ENCODE measurements at places on chromosomes 3 and 15.
A peak's percentile ranks its signal among the peaks of the same experiment; 100 is the strongest.

DNA sequence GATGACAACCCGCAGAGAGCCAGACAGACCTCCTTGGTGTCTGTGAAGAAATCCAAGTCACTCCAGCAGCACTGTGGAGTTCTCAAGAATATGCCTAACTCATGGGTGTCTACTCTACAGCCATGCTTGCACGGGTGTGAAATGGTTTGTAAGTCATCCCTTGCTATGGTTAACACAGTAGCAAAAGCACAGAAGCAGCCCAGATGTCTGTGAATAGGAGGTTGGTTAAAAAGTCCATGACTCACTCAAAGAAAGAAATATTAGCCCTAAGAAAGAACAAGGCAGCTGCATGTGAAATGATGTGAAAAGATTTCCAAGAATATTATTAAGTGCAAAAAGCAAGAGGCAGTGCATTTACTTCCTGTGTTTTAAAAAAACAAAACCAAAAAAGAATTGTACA is 12.1 kb upstream of the LIMD1 start:
- no peak for DNase-seq

DNA sequence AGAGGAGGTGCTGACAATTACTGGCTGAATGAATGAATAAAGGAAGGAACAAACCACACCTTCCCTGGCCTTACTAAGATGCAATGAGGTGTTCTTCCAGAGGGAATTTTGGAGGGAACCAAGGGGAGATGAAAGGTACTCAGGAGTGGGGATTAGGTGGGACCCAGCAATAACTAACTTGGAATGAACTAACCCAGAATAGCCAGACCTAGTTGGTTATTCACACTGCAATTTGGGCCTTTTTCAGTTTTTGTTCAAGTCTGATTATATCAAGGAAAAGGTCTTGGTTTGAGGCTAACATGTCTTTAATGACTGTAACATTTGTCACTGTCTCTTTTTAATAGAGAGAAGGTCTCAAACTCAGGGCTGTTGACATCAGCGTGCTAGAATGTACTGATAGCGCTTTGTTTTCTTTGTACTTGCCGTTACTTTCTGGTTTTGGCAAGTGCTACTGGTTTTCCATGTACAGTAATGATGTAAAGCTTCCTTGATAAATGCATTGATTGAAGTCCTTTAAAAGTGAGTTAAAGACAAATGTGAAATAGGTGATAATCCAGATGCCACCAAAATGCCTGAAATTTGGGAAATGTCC is 3.2 kb upstream of the PLXND1 start:
- DNase-seq = no peak

DNA sequence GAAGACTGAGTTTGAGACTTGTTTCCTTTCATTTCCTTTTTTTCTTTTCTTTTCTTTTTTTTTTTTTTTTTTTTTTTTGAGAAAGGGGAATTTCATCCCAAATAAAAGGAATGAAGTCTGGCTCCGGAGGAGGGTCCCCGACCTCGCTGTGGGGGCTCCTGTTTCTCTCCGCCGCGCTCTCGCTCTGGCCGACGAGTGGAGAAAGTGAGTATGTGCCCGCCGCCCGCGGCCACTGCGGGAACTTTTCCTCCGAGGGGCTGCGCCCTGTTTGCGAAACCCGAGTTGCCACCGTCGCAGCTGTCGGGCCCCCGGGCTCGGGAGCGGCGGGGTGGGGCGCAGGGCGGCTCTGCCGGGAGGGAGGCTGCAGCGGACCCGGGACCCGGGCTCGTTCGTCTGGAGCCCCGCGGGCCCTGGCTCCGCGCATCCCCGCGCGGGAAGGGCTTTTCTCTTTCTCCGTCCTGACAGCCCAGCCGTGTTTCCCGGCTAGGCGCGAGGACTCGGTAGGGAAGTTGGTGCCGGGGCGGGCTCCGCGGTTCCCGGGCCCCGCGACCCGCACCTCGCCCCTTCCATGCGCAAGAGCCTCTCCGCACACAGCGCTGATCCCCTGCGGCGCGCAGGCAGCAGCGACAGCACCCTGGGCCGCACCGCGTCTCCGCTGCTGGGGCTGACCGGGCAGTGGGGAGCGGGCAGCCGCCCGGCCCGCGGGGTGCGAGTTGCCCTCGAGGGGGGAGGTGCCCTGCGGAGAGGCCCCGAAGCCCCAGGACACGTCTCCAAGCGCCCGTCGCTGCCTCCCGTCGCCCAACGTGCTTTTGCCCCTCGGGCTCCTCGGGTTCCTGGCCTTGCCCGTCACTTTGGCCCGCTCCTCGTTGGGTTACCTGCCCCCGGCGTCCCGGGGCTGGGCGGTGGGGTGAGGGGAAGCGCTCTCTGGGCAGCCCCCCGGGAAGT is 1.4 kb downstream of the IGF1R start:
- peak; percentile 38 for DNase-seq

DNA sequence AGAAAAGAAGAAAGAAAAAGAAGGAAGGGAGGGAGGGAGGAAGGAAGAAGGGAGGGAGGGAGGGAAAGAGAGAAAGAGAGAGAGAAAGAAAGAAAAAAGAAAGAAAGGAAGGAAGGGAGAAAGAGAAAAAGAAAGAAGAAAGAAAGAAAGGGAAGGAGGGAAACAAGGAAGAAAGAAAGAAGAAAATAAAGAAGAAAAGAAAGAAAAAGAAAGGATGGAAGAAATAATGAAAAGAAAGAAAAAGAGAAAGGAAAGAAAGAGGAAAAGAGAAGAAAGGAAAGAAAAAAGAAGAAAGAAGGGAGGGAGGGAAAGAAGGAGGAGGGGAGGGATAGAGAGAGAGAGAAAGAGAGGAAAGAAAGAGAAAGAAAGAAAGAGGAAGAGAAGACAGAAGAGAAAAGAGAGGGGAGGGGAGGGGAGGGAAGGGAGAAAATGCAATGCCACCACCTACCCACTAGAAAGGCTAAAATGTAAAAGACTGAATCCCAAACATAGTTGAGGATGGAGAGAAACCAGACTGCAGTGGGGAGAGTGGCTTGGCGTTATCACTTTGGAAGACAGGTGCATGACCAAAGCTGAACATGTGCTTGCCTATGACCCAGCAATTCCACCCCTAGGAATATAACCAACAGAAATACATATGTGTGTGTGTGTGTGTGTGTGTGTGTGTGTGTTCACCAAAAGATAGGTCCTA is 66.9 kb upstream of the KLF13 start:
- no peak for DNase-seq

- DNase-seq = peak; percentile 48
These were observed 420 bp downstream of the SLC27A2 start for GRCh38 chr15:50182219-50183013.

DNA sequence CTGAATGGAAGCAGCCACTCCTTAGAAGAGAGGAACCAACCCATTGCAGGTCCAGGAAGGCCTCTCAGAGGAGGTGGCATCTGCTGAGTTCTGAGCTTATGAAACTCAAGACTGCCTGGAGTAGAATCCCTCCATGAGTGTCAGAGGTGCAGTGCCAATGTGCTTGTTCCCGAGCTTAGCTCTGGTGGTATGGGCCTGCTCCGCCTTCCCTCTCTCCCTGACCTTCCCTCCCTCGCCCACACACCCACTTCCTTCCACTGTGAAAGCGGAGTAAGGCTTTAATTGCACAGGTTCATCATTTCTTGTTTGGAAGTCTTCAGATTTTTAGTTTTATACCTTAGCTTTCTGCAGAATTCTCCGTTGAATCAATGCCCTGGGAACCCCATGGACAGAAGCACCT is 208.0 kb upstream of the BHLHE40 start:
- no peak for DNase-seq

DNA sequence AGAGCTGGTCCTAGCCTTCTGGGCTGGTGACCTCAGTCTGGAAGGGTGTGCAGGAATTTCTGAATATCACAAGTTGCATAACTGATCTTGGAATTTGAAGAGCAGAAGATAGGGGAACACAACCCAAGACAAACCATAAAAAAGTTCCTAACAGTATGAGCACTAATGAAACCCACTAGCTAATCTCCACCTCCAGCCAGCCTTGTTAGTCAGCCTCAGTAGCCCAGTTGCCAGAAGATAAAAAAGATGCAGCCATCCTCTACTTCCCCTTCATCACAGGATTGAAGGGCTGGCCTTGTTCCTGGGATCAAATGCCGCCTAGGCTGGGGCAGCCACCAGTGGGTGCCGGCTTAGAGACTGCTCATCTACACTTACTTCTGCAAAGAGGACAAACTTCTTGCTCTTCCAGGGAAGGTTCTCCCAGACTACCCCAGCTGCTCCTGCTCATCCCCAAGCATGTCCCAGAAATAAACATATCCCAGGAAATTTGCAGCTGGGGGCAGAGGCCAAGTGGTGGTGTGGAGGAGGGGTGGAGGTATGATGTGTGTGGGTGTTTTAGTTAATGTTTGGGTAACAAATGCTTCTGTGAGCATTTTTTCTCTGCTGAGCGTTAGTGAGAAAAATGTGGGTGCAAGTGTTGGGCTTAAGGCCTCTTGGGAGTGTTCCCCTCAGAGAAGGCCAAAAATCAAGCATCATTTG is 9.2 kb upstream of the ITGA11 start:
- no peak for DNase-seq

DNA sequence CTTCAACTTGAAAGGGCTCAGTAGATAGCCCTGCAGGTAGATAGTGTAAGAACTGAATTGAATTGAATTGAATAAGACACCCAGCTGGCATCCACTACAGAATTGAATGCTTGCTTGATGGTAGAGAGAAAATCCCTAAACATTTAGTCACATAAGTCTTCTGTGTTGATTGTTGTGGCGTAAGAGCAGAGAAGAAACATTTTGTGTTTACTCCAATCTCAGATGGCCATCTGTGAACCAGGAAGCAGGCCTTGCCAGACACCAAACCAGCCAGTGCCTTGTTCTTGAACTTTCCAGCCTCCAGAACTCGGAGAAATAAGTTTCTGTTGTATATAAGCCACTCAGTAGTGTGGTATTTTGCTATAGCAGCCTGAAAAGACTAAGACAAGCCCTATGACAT is 43.6 kb downstream of the SST start:
- no peak for DNase-seq

DNA sequence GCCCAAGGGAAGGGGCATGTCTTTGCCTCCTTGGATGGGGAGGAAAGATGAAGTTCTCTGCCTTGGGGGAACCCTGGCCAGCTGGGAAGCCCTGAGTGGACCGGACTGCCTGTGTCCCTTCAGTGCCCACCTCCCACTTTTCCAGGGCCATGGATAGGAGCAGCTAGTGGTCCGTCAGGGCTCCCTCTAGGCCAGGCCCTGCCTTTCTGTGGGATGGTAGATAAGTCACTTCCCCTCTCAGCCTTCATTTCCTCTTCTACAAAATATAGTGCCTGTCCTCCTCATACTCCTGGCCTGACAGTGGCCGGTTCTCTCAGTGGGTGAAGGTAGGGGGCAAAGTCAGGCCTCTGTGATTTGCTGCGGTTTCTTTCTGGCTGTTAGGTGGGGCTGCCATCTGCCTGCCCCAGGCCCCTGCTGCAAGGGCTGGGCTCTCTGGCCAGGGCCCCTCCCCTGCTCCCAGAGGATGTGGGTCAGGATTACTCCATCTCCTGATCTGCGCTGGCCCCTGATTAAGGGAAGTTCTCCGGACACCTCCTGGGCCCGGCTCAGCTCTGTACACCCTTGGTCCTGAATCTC is 1.4 kb downstream of the PLEKHO2 start:
- DNase-seq = peak; percentile 32

DNA sequence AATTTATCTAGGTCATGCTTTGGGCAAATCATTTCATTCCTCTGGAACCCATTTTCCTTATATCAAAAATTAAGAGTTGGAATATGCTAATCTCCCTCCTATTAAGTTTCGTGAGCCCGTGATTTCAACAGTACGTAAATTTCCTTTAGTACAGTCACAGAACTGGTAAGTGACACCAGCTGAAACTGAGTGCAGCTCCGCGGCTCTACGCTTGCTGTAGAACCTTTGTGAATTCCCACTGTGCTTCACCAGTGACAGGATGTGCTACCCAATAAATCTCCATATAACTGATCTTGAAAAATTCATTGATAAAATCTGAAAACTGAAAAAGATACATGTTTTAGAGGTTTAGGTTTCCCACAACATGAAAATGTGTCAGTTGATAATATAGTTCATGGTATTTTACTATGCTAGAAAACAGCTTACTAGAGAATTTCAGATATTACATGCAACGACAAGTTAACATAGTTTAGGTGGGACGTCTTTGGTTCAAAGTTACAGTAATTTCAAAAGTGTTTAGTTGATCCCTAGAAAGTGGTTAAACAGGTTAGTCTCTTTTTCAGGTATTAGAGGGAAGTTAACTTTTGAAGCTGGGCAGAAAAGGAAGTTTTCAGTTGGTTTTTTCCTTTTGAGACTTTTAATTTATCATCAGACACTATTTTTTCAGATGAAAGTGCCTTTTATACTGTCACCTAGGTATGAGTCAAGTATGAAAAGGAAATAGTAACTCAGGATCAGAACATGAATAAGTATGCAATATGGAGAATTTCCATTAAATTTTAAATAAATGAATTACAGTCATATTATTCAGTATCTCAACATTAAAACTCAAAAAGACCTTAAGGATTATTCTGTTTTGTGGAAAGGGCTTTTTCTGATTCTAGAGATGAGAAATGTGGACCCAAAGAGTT is 57.0 kb downstream of the PPARG start:
- DNase-seq = no peak

- DNase-seq = no peak
These were observed 293.2 kb downstream of the CNTN4 start for GRCh38 chr3:2391896-2392295.

DNA sequence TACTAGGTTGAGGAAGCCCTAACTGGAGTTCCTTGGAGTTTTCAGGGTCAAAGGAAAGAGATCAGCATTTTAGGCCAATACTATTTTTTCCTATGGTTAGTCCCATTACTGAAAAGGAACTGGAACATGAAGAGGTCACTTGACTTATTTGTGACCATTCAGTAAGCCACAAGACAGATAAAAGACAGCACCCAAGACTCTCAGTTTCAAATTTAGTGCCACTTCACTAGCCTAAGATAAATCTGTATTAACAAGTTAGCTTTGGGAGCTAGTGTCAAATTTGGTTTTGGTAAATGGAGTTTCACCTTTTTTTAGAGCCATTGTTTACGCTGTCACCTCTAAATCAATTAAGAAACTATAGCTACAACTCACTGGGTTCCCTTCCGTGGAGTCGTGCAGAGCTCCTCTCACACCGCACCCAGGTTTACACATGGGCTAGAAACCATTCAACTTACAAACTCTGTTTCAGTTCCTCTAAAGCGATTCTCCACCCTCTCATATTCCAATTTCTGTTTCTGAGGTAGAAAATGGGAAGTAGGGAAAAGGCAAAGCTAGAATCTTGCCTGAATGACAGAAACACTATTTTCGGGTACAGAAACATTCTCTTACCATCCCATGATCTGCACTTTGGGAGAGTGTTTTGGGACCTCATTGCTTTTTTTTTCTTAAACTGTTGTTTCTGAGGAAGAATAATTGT is 14.4 kb downstream of the CCDC32 start:
- no peak for DNase-seq

DNA sequence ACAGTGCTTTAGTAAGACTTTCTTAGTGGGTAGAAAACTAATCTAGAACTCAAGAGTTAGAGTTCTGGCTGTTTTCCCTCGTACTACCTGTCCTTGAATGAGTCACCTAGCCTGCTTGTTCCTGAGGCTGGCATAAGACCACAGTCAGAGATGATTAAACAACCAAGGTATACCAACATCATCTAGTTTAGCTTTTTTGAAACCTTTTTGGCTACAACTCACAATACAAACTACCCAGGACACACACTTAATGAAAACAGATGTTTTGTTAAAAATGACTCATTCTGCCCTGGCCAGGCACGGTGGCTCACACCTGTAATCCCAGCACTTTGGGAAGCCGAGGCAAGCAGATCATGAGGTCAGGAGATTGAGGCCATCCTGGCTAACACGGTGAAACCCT is 4.6 kb downstream of the MCCC1 start:
- DNase-seq = no peak
